ENCODE measurements at places on chromosomes 7 and 10.

DNA sequence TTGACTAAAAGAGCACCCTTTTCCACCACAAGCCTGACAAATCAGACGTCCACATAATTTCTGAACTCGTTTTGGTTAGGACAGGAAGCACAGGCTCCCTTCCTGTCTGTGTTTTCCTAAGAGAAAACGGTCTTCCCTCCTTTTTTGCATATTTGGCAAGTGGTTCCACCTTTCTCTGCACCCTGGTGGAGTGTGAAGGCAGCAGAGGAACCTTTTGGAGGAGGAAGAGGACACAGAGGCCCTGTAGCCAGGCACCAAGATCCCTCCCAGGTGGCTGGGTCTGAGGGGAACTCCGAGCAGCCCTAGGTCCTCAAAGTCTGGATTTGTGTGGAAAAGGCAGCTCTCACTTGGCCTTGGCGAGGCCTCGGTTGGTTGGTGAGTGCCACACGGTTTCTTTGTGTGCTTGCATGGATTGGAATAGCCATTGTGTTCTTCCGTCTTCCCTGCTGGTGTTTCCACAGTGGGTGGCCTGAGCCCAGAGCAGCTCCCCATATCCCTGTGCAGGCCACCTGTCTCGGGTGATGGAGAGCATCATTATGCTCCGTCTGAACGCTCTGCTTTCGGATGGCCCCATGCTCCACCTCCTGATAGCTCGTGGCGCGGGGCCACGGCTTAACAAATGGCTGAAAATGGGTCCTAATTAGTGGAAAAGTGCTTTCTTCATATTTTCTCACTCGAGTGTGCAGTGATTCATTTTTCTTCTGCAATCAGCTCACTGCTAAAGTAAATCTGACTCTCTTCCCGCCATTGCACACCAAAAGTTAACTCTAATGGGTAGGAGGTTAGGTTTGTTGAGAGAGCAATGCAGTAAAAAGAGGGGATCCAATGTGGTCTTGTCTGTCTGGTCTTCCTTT is 4.2 kb downstream of the IKZF1 start:
- no peak for DNase-seq

DNA sequence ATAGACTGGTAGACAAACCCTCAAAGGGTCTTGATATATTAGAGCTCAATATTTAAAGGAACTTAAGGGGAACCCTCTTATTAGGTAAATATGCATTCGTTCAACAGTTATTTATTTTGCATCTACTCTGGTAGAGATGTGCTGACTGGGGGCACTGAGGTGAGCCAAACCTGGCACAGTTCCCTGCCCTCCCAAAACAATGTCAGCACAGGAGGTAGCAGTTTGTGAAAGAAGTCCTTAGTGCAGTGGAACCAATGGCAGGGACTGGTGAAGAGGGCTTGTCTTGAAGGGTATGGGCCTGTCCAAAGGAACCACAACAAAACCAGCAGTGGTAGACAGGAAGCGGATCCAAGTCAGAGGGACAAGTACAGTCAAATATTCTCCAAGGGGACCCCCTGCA is 32.6 kb upstream of the GPAM start:
- no peak for DNase-seq

- DNase-seq = no peak
Measured at GRCh38 chr10:91571671-91572070, 61.2 kb downstream of the PPP1R3C start.

- no peak for DNase-seq
Measured at GRCh38 chr7:135514856-135515255, 5.0 kb upstream of the CNOT4 start.

DNA sequence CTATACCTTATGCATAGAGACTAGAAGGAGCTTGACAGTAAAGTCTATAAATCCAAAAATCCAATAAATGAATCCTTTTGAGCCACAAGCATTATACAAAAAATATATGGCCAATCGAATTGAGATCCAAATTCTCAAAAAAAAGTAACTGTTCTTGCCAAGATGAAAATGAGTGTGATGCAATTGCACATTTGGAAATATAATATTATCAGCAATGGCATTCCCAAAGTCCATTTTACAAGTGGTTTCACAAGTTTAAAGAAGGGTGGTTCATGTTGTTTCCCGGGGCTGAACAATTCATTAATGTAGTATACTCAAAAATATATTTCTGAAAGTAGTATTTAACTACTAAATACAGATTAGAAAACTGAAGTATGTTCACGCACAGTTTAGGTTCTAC is 7.3 kb downstream of the RP9 start:
- DNase-seq = no peak

GRCh38 chr10:80985102-80985501 is 447.4 kb downstream of the SH2D4B start:
- no peak for DNase-seq

GRCh38 chr10:24962995-24963394 is 10.6 kb upstream of the PRTFDC1 start:
- no peak for DNase-seq

GRCh38 chr7:45007106-45007505 is 7.1 kb downstream of the CCM2 start:
- DNase-seq = no peak

GRCh38 chr7:154843670-154844237 is 159.2 kb downstream of the PAXIP1 start:
- DNase-seq = no peak

GRCh38 chr10:12638781-12639180 is 289.4 kb downstream of the CAMK1D start:
- DNase-seq = no peak

All from CD4-positive, alpha-beta memory T cell (primary cell).